Stimulated activated memory B cell treated with anti-CD40 and anti-IgM and Interleukin-4, amounts not matched to agents 10 μg/mL and 1 μg/mL and 100 μg/mL, for 72 hours (primary cell): ENCODE measurements at places on chromosomes 5 and 9.
A peak's percentile ranks its signal among the peaks of the same experiment; 100 is the strongest.

DNA sequence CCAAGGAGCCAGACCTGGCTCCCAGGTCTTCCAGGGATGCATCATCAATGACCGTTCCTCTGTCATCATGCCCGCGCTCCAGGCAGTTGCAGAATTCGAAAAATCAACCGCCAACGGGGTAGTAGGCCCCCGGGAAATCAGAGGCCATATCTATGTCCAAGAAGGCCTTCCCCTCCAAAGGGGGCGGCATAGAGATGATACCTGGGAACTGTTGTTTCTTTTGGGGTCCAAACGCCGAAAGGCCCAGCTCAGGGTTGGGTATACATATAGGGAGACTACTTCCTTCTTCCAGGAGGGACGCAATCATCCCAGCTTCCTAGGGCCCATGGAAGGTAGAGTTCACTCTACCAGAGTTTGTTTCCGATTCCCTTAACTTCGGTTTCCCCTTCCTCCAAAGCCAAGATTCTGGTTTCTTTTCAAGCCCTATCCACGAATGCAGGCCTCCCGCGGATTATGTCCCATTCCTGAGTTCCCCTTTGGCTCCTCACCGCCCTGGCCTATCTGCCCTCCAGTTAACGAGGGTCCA is 754 bp downstream of the DCAF12 start:
- peak overlapping the region; percentile 75 for H3K27ac ChIP-seq
- peak overlapping the region; percentile 92 for H3K4me3 ChIP-seq
- peaks cover 75% of the 10 kb centered on the region for H3K27me3 ChIP-seq

- no peak overlapping the region for H3K27ac ChIP-seq
- peaks cover 13% of the 10 kb centered on the region for H3K4me1 ChIP-seq
- no peaks in the 10 kb centered on the region for H3K27me3 ChIP-seq
- H3K36me3 ChIP-seq: no peaks in the 10 kb centered on the region
- ATAC-seq: no peak
- peak overlapping the region; percentile 26 for H3K4me3 ChIP-seq
Measured at GRCh38 chr9:27276193-27277030, 20.5 kb downstream of the EQTN start.

DNA sequence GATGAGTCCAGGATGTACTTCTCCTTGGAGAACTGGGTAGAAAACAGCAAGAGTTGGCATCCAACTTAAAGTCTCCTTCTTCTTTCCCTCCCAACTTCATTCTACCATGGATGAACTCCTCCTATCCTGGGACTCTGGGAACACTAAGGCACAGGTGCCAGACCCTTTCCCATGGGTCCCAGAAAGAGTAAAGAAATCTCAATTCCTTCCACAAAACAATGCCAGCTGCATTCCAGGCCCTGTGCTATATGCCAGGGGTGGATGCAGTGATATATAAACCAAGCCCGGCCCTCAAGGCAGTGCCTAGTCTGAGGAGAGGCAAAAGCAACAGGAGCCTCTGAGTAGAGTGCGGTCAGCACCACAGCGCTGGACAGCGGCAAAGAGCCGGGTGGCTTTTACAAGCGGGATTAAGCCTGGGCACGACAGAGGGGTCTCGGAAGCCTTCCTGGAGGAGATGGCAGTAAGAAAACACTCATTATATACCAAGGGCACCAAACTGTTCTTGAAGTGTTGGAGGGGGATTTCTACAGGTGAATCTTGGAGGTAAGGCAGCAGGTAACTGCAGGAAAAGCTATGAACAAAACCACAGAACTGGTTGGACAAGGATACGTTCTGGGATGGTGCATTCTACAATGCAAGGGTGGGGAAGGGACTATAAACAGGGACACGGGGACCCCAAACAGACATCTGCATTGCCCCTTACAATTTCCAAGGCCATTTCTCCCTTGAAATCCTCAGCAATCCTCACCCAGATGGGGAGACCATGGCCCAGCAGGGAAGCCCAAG is 16.4 kb upstream of the TOR2A start:
- no peaks in the 10 kb centered on the region for H3K27me3 ChIP-seq
- H3K36me3 ChIP-seq: peaks cover 39% of the 10 kb centered on the region
- no peak for ATAC-seq
- H3K4me3 ChIP-seq: no peak overlapping the region
- H3K27ac ChIP-seq: no peak overlapping the region

GRCh38 chr5:174984863-174985262 is 260.5 kb downstream of the MSX2 start:
- no peaks in the 10 kb centered on the region for H3K4me1 ChIP-seq
- peaks cover 9% of the 10 kb centered on the region for H3K27me3 ChIP-seq
- no peak for ATAC-seq
- no peaks in the 10 kb centered on the region for H3K36me3 ChIP-seq
- no peak overlapping the region for H3K27ac ChIP-seq

GRCh38 chr9:121486043-121486442 is 13.6 kb downstream of the GGTA1 start:
- no peak overlapping the region for H3K4me3 ChIP-seq
- H3K27ac ChIP-seq: no peak overlapping the region
- no peak for ATAC-seq

GRCh38 chr5:39945870-39946269 is 521.1 kb upstream of the DAB2 start:
- ATAC-seq: no peak
- H3K4me1 ChIP-seq: peaks cover 6% of the 10 kb centered on the region
- H3K36me3 ChIP-seq: no peaks in the 10 kb centered on the region

GRCh38 chr5:13606051-13606450 is 338.4 kb downstream of the DNAH5 start:
- no peak for ATAC-seq
- H3K36me3 ChIP-seq: no peaks in the 10 kb centered on the region
- no peaks in the 10 kb centered on the region for H3K27me3 ChIP-seq
- H3K27ac ChIP-seq: no peak overlapping the region
- H3K4me1 ChIP-seq: no peaks in the 10 kb centered on the region
- no peak overlapping the region for H3K4me3 ChIP-seq

- no peak overlapping the region for H3K27ac ChIP-seq
- no peak for ATAC-seq
- no peaks in the 10 kb centered on the region for H3K36me3 ChIP-seq
- H3K27me3 ChIP-seq: no peaks in the 10 kb centered on the region
Measured at GRCh38 chr9:85283421-85283820, 458.3 kb downstream of the AGTPBP1 start.

DNA sequence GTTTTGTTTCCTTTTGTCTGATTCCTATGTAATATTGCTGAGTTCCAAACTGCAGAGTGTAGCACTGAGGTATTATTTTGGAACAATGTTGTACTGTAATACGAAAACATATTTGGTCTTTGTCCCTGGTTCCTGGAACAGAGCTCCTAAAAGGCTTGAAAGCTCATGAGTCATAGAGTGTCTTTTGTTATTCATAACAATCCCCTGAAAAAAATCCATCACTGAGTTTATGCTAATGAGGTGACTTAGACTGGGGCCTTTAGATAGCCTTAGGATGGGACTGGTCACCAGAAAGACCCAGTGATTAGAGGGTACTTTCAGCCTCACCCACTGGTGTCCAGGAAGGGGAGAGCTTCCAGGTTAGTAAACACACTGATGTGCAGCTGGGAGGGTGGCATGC is 132.7 kb upstream of the POU5F2 start:
- H3K36me3 ChIP-seq: peaks cover 64% of the 10 kb centered on the region
- H3K27ac ChIP-seq: no peak overlapping the region
- H3K4me3 ChIP-seq: no peak overlapping the region
- no peaks in the 10 kb centered on the region for H3K4me1 ChIP-seq
- ATAC-seq: peak; percentile 66
- H3K27me3 ChIP-seq: no peaks in the 10 kb centered on the region

DNA sequence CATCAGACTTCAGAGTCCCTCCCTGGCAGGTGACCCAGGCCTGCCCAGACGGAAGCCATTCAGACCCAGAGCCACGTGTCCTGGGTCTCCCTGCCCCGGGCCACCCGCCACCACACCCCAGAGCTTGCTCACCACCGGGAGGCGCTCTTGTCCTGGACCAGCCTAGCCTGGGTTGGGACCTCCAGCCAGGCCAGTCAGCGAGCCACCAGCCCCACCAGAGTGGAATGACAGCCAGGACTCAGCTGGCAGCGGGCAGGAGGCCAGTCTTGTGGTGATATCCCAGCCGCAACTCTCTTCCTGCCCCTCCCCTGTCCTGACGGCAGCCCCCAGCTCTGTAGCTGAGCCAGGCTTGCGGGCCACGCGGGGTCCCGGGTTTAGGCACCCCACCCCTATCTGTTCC is 1.7 kb upstream of the PTGDS start:
- no peaks in the 10 kb centered on the region for H3K36me3 ChIP-seq
- no peaks in the 10 kb centered on the region for H3K4me1 ChIP-seq
- no peak for ATAC-seq
- H3K27ac ChIP-seq: no peak overlapping the region

- no peak overlapping the region for H3K4me3 ChIP-seq
- ATAC-seq: no peak
- no peaks in the 10 kb centered on the region for H3K27me3 ChIP-seq
- H3K36me3 ChIP-seq: no peaks in the 10 kb centered on the region
- H3K4me1 ChIP-seq: no peaks in the 10 kb centered on the region
- no peak overlapping the region for H3K27ac ChIP-seq
Measured at GRCh38 chr9:16715404-16715803, 155.1 kb downstream of the BNC2 start.
